ENCODE measurements at places on chromosomes 7 and 10.
A peak's percentile ranks its signal among the peaks of the same experiment; 100 is the strongest.

DNA sequence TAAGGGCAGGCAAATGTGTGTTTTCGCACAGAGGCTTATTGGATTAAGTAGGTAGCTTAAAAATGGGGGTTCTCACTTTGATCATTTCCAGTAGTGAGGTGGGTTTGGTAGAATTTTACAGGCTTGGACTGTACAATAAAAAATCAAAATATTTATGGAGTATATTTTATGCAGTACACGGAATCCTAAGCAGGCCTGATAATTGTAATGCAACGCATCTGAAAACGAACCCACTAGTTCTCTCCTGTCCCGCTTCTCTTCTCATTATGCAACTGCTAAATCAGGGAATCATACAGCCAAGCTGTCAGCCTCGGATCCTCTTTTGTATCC, 377 bp upstream of the POLR1F start:
- no peak for DNase-seq

GRCh38 chr10:54908019-54908418, 107.0 kb upstream of the PCDH15 start:
- DNase-seq = no peak

DNA sequence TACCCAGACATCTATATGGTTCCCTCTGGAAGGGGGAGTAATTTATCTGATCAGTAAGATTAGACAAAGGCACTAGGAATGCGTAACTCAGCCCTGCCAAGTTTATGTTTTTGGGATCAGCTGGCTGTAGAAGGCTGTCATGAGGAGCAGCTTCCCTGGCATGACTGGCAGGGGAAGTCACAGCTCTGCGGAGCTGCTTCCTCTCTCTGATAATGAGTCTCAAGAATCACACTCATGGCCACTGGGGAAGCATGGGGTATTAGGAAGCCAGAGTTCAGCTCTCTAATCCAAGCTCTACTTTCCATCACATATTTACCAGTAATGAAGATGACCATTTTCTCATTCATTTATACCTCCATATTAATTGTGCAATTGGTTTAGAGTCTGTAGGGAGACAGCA, 758.9 kb downstream of the GRM8 start:
- DNase-seq = no peak

GRCh38 chr10:24465124-24465874, 256.4 kb downstream of the KIAA1217 start:
- no peak for DNase-seq

DNA sequence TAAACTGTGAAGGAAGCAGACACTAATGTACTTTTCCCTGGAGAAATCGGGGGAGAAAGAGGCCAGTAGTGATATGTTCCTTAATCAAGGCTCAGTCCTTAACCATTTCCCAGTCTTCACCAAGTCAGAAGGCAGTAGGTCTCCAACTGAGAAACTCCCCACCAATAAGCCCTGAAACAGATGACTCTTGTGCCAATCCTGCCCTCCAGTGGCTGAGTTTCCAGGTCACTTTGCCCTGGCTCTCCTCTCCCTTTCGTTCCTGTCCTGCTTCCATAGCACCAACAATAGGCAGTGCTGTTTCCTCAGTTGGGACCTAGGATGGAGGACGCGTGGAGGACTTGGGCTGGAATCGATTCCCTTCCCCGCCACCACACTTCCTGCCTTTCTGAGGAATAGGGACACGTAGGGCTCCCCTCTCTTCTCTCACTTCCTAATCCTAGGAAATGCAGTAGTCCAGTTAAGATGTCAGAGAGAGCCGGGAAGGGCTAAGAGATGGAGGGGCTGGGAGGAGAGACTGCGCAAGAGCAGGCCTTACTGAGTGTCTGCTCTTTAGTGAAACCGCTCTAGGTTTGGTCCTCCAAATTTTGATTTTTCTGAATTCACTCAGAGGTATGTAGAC, 23.4 kb downstream of the ATOH7 start:
- peak; percentile 50 for DNase-seq

DNA sequence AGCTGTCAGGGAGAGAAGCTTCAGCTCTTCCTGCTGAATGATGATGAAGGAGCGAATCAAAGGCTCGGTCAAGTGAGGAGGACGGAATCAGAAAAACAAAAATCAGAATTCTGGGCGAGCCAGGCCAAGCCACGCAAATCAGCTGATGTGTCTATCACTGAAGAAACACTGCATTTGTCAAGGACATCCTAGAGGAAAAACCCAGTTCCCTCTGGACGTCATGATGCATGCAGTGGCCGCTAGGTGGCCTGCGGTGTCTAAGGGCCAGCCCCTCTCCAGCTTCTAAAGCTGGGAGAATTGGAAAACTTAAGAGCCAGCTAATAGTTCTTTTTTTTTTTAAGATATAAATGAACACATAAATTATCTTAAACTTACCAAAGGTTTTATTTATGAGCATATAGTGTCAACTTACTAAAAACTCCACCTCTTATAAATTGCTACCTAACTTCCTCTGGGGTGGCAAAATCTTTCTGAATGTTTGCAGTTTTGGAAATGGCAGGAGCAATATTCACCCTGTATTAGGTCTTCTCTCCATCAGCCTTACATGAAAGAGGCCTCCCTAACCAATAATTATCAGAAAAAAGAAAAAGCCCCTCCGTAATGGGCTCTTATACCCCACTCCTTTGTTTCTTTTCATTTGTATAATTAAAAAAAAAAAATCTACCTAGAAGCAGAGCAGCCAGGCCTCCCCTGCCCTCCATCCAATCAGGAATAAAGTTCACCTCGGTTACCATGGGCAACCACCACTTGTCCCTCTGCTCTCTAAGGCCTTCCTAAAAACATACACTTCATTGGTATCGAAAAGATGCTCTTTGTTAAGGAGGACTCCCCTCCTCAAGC, 186.8 kb downstream of the USP6NL start:
- DNase-seq = no peak

DNA sequence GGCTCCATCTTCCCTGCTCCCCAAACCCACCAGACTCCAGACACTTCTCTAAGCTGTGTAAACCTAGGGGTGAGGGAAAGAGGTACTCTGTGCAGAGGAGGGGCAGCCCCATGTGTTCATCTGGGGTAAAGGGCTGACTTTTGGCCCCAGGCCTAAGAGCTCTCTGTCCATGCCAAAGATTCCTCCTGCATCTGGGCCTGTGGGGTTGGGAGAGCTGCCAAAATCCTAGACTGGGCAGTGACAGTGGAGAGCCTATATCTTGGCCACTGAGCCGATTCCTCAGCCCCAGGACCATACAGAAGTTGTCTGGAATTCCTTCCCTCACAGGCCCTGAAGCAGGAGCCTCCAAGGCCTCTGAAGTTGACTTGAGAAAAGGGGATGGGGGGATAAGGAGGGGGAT, 25.3 kb upstream of the LEP start:
- no peak for DNase-seq

GRCh38 chr7:70583965-70584883, 547.7 kb upstream of the GALNT17 start:
- no peak for DNase-seq

DNA sequence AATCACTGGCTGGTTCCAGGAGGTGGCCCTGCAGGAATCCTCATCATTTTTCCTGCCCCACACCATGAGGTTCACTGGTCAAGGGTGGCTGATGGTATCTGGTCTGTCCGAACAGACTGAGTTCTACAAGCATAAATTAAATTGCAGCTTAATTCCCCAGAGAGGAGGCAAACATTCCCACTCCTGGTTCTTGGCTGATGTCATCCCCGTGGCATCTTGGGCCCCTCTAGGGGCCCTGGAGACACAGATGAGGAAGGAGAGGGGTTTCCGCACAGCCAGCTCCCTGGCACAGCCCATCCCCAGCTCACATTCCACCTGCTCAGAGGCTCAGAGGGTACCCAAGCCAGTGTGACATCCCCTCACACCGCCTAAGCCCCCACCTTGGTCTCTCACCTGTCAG, 5.3 kb upstream of the KLRG2 start:
- DNase-seq = no peak

DNA sequence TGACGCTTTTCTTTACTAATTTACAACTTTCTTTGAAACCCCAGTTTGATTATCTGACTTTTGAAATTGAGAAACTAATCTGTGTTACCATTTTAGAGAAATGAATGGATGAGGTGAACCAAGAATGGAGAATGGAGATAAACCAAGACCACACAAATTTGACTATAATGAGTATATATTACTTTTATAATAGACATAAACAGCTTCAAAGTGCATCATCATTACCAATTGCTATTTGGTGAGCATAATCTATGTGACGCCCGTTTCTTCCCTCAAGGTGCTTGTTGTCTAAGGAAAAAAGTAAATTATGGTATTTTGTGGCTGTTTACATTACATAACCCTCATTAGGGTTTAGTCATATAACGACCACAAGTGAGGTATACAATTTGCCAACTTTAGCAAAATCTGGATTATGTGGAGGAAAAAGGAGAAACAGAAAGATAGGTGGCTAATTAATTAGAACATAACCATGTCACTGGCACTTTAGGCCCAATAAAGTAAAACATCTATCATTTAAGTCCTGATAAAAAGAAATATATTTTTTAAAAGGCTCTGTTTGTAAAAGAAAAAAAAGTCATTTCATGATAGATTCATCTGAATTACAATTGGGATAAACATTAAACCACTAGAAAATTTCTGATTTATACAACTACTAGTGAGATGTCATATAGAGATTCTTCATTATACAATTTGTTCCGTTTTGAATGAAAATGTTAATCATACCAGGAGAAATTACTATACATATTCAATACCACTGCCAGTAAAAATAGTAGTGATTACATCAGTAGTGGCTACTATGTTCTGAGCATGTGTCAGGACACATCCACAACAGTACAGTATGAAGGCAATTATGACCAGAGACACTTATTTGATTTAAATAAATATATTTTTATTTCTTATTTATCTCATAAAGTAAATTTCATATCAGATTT, 118.2 kb upstream of the FAM133B start:
- DNase-seq = no peak

DNA sequence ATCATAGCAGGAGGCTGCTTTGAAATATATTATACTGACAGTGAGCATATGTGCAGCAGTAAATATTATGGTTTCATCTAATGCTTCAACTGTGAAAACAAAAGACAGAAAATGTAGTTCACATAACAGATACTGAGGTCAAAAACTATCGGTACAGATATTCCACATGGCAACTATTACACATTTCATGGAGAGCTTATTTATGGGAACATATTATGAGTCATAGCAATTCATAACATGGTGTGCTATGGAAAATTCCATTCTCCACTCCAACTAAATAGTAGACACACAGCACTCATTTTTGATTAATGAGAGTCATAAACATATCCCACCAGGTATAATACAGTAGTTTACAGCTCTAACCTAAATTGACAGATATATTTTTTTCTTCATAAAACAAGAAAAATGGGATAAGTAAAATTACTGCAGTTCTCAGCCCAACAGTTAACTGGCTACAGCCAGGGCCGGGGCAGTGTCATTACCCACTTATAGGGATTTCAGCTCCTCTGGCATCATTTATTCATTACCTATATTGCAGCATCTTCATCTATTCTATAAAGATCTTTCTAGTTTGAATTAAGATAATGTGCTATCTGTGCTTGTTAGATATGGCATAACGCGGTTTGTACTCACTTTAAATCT, 475.6 kb upstream of the KLF6 start:
- DNase-seq = no peak
